ENCODE measurements at places on chromosomes 7 and 10.

DNA sequence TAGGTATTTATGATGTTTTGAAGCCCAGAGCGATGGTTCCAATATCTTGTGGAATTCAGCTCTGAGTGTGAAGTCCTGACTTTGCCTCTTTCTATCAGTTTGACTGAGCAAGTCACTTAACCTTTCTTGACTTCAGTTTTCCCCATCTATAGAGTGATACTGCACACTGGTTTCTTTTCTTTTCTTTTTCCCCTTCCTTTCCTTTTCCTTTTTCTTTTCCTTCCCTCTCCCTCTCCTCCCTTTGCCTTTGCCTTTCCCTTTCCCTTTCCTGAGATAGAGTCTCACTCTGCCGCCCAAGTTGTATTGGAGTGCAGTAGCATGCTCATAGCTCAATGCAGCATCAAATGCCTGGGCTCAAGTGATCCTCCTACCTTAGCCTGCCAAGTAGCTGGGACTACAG is 20.6 kb downstream of the SGPL1 start:
- no peak for DNase-seq

DNA sequence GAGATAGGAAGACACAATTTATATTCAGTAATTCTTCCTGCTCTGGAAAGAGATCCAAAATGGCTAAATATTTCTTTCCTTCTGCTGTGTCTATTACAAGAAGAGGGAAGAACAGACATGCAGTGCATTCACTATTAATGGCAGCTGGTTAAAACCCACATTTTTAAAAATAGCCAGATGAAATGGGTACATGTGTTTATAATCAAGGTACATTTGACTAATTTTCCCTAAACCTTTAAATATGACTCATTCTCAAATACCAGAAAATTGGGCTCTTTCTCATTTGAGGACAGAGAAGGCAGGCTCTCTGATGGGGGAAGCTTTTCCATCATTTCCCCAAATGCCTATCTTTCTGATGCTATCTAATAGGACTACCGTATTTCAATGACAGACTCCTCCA is 215.7 kb upstream of the HABP2 start:
- no peak for DNase-seq

GRCh38 chr10:43110338-43111071 is 27.7 kb upstream of the CSGALNACT2 start:
- DNase-seq, result no peak

DNA sequence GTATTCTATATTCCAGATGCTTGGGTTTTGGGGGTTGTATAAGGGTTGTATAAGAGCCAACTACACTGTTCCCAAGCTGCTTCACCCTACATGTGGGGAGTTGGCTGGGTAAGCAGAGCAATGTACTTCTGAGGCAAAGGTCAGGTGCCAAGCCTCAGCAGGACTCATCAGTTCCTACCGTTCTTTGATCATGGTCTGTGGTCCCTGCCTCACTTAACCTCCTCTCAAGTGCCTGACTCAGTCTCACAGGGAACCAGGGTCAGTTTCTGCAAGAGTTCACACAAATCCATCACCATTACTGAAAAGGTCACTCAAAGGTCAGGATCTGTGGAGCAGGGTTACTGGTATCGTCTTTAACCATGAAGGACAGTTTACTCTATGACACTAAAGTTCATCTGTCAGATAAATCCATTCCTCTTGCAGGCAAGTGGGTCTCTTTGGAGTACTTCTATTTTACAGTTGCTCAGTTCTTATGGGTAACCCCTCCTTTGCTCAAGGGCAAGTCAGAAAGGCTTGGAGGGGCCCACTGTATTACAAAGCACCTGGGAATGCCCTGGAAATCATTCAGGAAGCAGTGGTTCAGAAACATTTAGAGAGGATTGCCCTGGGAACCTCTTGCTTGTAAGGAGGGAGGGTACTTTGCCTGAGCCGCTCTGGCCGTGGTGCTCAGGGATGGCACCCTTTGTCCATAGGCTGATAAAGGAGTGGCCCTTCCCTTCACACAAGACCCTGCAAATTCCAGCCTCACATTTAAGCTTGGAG is 184.3 kb upstream of the CDCA7L start:
- no peak for DNase-seq

- no peak for DNase-seq
Observed at GRCh38 chr7:41744161-41744560, 41.3 kb upstream of the INHBA start.

DNA sequence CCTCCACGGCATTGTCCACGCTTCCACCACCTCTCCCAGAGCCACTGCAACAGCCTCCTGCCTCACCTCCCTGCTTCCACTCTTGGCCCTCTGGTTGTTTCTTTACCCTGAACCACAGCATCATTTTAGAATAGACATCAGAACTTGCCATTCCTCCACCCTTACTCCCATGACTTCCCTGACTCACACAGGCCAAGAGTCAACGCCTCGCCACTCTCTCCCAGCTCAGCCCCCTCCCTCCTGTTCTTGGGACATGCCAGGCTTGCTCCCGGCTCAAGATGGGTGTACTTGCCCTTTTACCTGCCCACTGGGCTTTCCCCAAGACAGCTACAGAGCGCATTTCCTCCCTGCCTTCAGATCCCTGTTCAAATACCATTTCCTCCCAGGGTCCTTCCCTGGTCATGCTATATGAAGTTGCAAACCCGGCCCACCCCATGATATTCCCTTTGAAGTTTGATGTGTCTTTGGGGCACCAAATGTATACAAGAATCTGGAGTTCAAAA is 429.1 kb downstream of the RPS24 start:
- no peak for DNase-seq

- no peak for DNase-seq
Observed at GRCh38 chr10:104072786-104073185, 12.9 kb downstream of the COL17A1 start.

- no peak for DNase-seq
Observed at GRCh38 chr7:38229386-38229785, 44.0 kb downstream of the TARP start.

DNA sequence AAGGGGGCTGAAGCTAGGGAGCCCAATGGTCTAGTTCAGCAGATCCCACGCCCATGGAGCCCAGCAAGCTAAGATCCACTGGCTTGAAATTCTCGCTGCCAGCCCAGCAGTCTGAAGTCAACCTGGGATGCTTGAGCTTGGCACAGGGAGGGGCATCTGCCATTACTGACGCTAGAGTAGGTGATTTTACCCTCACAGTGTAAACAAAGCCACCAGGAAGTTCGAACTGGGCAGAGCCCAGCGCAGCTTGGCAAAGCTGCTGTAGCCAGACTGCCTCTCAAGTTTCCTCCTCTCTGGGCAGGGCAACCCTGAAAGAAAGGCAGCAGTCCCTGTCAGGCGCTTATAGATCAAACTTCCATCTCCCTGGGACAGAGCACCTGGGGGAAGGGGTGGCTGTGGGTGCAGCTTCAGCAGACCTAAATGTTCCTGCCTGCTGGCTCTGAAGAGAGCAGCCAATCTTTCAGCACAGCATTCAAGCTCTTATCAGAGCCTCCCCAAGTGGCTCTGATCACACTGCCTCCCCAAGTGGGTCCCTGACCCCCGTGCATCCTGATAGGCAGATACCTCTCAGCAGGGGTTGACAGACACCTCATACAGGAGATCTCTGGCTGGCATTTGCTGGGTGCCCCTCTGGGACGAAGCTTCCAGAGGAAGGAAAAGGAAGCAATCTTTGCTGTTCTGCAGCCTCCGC is 167.8 kb downstream of the CCDC71L start:
- no peak for DNase-seq

DNA sequence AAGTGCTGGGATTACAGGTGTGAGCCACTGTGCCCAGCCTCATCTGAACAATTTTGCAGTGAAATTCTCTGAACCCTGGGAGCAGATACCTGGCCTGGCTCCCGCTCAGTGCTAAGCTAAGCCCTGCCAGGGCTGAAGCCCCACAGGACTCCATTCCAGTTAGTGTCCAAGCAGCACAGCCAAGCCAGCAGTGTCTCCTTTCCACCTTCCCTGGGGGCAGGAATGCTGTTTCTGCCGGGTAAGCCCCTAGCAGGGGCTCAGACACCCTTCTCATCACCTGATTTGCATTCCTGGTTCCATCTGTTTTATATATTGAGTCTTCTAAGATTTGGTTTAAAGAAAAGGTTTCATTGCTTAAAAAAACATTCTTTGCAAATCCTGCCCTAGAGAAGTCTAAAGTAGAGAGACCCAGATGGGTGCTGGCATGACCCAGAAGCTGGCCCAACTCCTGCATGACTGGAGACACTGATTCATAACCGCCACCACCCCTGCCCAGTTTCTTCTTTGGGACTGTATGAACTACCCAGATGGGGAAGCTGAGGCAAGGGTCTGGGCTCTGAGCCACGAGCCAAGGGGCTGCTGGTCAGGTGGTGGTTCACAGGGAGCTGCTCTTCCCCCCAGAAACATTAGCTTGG is 14.0 kb downstream of the SLC13A4 start:
- DNase-seq, result no peak

DNA sequence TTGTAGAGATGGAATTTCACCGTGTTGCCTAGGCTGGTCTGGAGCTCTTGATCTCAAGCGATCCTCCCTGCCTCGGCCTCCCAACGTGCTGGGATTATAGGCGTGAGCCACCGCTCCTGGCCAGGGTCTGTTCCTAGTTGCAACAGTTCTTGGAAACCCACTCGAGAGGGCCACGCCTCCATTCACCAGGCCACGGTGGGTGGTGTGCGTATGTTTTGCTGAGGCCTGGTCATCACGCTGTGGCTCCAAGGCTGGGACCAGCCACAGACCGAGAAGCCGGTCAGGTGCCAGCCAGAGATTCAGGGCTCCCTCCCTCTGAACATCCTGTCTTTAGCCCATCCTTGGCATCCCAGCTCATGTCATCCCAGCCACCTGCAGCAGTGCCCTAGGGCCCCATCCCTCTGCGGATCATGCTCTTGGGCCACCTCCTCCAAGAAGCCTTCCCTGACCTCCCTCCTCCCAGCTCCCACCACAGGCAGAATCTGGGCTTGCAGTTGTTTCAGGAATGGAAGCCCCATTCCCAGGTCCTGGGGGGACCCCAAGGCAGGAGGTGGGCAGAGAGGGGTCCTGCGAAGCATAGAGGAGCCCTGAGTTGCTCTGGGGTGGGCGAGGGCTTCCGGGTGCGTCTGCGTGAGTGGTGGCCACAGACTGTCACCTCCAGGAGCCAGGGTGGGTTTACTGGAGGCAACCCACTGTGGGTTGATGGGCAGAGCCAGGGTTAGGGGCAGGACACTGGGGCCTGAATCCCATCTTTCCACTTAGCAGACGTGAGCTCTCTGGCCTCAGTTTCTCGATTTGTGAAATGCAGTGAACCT is 5.2 kb downstream of the LAT2 start:
- no peak for DNase-seq

DNA sequence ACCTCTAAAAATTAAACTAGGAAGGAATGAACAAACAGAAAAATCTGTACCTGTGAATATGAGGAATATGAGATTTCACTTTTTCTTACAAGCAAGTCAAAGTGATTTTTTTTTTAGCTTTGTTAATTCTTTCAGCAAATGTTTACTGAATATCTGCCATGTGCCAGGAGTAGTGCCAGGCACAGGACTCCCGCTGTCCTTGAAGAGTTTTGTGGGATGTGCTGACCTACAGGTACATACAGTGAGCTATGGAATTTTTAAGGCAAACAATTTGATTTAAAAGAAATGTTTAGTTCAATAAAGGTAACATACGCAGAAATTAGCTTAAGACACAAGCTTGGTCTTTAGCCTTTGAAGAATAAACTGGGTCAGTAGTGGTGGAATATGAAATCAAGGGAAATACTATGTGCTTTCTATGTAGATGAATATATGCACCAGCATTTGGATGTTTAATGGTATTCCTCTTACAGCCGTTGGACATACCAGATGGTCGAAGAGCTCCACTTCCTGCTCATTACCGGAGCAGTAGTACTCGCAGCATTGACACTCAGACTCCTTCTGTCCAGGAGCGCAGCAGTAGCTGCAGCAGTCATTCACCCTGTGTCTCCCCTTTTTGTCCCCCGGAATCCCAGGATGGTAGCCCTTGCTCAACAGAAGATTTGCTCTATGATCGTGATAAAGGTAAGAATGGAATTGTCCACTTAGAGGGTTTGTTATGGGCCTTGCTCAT is 102.0 kb downstream of the GLCCI1 start:
- no peak for DNase-seq

DNA sequence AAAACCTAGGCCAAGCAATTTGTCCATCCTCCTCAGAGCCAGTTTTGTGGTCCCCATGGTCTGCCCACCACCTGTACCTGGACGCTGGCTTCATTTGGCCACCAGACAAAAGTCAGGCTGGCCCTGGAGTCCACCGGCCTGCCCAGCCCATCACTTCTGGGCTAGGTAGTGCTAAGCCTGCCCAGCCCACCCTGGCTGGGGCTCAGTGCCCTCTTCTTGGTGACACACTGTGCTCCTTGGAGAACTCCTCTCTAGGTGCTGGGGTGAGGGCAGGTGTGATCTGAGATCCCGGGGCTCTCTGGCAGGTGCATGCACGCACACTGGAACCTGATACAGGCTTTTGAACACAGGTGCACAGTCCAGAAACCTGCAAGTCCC is 1.1 kb downstream of the AIFM2 start:
- DNase-seq, result no peak

DNA sequence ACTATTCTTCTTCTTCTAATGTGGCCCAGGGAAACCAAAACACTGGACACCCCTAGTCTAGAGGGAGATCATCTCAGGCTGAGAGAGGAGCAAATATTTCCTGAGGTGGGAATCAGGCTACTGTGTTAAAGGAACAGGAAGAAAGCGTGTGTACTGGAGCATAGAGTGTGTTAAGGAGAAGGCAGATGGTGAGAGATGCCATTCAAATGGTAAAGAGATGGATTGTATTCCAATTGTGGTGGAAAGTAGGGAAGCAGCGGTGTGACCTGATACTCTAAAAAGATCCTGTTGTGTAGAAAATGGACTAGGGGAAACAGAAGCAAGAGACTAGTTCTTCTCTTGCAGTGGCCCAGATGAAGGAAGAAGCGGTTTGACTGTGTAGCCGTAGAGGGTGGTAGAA is 31.2 kb downstream of the RAB18 start:
- DNase-seq, result no peak

DNA sequence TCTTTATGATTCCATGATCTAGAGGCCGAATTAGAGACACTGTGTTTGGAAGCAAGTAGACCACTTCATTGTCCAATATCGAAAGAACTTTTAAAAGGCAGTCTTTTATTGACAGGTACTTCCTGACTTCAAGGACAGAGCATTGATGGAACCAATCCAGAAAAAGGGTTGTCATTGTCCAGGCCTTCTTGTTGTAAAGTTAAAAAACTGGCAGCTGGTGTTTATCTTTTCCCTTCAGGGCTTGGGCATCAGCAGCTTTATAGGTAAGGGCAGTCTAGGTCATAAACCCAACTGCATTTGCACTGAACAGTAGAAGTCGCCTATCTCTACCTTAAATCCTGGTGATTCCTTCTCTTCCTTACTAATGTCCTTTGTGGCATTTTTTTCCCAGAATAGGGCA is 95.6 kb downstream of the ST7 start:
- DNase-seq, result no peak

GRCh38 chr10:4008676-4009382 is 223.8 kb upstream of the KLF6 start:
- no peak for DNase-seq

DNA sequence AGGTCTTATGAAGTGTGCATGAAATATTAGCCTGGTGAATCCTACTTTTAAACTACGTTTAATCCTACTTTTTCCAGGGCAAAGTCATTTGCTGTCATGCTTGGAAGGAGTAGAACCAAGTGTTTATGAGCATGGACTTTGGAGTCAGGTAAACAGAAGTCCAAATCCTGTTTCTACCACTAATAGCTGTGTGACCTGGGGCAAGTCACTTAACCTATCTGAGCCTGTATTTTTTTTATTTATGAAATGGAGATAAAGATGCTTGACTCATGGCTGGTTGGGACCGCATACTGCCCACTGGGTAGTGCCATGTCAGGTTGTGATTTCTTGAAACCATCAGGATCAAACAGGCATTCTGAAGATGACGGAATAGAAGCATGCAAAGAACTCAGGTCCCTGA is 249.6 kb downstream of the BAMBI start:
- DNase-seq, result no peak

GRCh38 chr10:79137826-79138225 is 69.1 kb downstream of the ZMIZ1 start:
- peak; percentile 24 for DNase-seq
